Naive thymus-derived CD8-positive, alpha-beta T cell (primary cell): ENCODE measurements at places on chromosomes 6 and 20. TPM values are rescaled to one million over a fixed set of nuclear protein-coding genes. Genes with fewer than 3 reads are reported as not detected.

DNA sequence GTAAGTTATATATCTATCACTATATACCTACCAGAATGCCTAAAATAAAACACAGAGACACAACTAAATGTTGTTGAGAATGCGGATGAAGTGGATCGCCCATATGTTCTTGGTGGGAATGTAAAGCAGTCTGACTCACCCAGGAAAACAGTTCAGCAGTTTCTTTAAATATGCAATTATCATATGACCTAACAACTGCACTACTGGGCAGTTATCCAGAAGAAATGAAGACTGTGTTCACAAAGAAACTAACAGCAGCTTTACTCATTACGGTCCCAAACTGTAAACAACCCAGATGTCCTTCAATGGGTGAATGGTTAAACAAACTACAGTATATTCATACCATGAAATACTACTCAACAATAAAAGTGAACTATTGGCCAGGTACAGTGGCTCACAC is 14.3 kb upstream of the ZC3H12D start:
- DNase-seq = no peak

DNA sequence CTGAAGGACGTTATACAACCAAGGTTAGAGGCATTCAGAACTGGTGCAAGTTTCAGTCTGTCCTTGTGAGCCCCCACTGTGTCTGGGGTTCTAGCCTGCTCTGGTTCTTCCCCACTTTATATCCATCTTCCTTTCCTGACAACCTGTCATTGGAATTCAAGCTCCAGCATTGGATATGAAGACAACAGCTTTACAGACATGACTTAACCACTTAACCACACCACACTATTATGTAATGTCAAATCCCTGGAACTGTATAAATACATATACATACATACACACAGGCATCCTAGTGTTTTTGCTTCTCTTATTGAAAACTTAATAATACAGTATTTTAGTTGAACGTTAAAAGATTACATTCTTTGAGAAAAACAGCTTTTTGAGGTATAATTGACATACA is 217.9 kb upstream of the SGK1 start:
- no peak for DNase-seq

DNA sequence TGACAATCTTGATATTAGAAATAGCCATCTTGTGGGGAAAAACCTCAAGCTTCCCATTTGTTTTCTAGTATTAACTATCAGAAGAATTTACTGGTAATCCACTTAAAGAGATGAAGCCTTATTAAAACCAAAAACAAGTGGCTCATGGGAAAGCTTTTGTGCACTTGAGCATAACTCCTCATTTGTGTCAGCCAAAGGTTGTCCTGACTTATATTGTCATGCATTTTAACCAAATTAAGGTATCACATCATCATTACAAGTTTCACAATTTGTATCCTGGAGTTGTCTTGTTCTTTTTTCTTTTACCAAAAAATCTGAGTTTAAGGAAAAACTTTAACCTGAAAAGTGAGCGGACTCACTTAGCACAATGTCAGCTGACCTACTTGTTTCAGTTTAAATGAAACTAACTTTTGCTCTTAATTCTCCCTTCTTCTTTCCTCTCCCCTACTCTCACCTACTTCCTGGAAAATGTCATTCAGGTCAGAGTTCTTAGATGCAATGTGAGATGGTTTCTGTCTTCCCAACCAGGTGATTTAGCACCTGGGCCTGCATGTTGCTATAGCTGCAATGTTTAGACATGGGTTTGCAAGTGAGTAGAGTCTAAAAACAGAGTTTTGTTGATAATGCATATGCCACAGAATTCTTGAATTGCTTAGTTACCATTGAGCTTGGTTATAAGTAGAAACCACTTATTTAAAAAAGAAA is 82.8 kb downstream of the TNFAIP3 start:
- DNase-seq = no peak

Gene OXT
- total RNA-seq = 2.2 TPM

Gene MATN4
- total RNA-seq = not detected
